ENCODE measurements at places on chromosomes 5 and 9. TPM values are rescaled to one million over a fixed set of nuclear protein-coding genes. Genes with fewer than 3 reads are reported as not detected.
A peak's percentile ranks its signal among the peaks of the same experiment; 100 is the strongest.

Gene MACROH2A1
- 146 TPM for total RNA-seq

GRCh38 chr9:19104515-19105282, 2.0 kb upstream of the HAUS6 start:
- H3K36me3 ChIP-seq = peaks cover 6% of the 10 kb centered on the region
- H3K27ac ChIP-seq = peak overlapping the region; percentile 4
- peak overlapping the region; percentile 5 for H3K4me3 ChIP-seq
- H3K27me3 ChIP-seq = no peaks in the 10 kb centered on the region
- no peak for DNase-seq
- peaks cover 23% of the 10 kb centered on the region for H3K4me1 ChIP-seq

- no peak for DNase-seq
- peak overlapping the region; percentile 26 for H3K27ac ChIP-seq
- H3K4me1 ChIP-seq = peaks cover 65% of the 10 kb centered on the region
- no peaks in the 10 kb centered on the region for H3K27me3 ChIP-seq
Observed at GRCh38 chr5:34496701-34497469, 159.2 kb upstream of the RAI14 start.

DNA sequence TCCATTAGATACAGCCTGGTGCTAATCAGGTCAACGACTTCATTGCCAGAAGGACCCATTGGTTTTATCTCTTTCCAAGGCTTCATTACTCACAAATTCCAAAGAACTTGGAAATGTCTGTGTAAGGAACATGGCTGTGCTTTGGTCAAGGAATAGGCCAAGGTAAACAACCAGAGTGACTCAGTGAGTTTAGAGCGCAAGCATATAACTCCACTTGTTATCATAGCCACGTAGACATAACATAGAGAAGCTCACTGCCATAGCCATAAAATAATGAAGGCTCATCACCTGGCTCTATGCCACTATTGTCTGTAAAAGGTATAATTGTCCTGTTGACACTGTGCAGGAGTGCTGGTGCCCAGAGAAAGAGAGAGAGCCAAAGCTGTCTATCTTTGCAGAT, 139.3 kb upstream of the PLCXD3 start:
- H3K27ac ChIP-seq = no peak overlapping the region
- H3K36me3 ChIP-seq = no peaks in the 10 kb centered on the region
- peaks cover 2% of the 10 kb centered on the region for H3K27me3 ChIP-seq
- peaks cover 22% of the 10 kb centered on the region for H3K4me1 ChIP-seq
- H3K4me3 ChIP-seq = no peak overlapping the region

DNA sequence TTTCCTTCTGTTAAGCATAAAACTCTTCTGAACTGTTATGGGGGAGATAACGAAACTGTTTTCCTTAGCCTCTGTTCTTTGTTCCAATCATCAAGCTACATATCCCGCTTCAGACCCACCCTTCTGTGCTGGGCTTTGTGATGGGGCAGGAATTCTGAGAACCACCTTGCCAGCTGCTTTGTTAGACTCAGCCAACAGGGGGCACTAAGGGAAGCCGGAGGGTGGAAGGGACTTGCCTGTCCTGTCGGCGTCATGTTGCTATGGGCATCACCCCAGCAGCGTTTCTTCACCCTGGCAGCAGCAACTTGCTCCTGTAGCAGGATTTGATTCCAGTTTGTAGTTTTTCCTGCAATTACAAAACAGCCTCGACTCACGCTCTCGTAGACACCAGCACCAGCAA, 169.1 kb downstream of the CAAP1 start:
- peak overlapping the region; percentile 27 for H3K4me3 ChIP-seq
- H3K36me3 ChIP-seq = no peaks in the 10 kb centered on the region
- DNase-seq = peak; percentile 12
- H3K27ac ChIP-seq = no peak overlapping the region
- H3K4me1 ChIP-seq = peaks cover 6% of the 10 kb centered on the region

- peaks cover 5% of the 10 kb centered on the region for H3K27me3 ChIP-seq
- no peak for DNase-seq
- no peak overlapping the region for H3K4me3 ChIP-seq
- H3K4me1 ChIP-seq = no peaks in the 10 kb centered on the region
- H3K27ac ChIP-seq = no peak overlapping the region
Observed at GRCh38 chr9:90825586-90825985, 24.0 kb downstream of the SYK start.

DNA sequence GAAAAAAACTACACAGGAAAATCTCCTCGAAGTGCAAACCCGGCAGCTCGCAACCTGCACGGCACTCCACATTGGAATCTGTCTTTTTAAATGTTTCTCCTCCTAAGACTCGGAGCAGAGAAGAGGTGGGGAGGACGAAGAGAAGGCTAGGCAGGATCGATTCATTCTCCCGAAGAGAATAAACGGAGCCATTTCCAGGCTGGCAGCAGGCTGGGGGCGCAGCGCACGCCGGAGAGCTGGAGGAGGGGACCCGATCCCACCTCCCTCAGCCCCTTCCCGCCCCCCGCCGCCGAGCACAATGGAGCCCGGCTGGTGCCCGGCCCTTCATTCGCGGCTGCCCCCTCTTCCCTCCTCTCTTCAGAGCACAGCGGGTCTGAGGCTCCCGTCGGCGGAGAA, 628 bp downstream of the HOMER1 start:
- peak overlapping the region; percentile 81 for H3K27ac ChIP-seq
- H3K4me1 ChIP-seq = peaks cover 42% of the 10 kb centered on the region
- no peaks in the 10 kb centered on the region for H3K36me3 ChIP-seq
- H3K27me3 ChIP-seq = peaks cover 8% of the 10 kb centered on the region
- H3K4me3 ChIP-seq = peak overlapping the region; percentile 91

DNA sequence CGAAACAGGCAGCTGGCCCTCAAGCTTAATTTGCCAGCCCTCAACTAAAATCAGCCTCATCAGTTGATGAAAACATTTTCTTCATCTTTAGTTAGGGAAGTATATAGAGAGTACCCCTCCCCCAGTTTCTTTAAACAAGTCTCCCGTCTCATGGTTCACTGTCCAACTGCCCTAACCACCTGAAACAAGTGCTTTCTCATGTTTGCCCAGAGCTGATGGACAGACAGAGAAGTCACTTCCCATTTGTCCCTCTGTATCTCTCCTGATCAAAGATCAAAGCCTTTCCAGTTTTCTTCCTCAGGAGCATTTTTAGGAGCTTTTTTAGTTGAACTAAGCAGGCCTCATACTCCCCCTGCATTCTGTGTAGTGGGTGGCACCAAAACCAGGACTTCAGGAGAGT, 21.7 kb downstream of the FUBP3 start:
- no peak for DNase-seq
- no peaks in the 10 kb centered on the region for H3K27me3 ChIP-seq
- H3K36me3 ChIP-seq = peaks cover 52% of the 10 kb centered on the region
- no peaks in the 10 kb centered on the region for H3K4me1 ChIP-seq

Measured in HFFc6 (cell line).